ENCODE measurements at places on chromosomes 5 and 9.

- no peak for DNase-seq
These were observed 33.8 kb downstream of the RCL1 start for GRCh38 chr9:4826417-4827166.

DNA sequence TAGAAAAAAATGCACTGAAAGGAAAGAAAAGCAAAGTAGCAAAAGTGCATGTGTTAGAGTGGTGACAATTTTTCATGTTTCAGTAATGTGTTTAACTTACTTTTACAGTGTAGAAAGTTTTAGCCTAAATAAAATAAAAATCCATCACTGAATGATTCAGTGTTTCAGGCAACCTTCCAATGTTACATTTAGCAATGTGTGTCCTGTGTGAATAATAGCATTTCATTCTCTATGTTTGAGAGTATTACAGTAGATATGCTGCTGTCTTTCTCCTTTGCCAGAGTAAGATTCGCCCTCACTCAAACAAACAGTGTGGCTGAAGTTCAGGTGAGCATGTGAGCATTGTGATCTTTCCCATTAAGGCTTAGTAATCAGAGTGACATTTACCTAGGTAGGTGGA lies 171.1 kb downstream of the TARS1 start:
- DNase-seq: no peak

GRCh38 chr5:149405550-149406202 lies 26.6 kb upstream of the IL17B start:
- DNase-seq: no peak

GRCh38 chr5:154143211-154143641 lies 47.3 kb upstream of the GALNT10 start:
- DNase-seq: no peak

DNA sequence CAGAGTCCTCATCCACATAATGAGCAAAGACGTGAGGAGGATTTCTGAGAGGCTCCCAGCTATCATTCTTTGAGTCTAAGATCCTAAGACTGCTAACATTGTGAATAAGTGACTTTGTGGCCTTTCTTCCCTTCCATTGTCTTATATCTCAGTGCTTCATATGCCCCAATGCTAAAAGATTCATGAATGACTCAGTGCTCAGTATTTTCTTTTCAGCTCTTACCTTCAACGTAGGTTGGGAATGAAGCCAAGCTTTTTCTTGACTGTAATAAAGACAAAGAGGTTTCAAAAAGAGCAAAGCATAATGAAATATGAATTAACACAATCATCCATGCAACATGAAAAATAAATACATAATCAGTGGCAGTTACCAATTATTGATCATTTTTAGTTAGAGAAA lies 146.4 kb downstream of the ENTREP1 start:
- DNase-seq: no peak

DNA sequence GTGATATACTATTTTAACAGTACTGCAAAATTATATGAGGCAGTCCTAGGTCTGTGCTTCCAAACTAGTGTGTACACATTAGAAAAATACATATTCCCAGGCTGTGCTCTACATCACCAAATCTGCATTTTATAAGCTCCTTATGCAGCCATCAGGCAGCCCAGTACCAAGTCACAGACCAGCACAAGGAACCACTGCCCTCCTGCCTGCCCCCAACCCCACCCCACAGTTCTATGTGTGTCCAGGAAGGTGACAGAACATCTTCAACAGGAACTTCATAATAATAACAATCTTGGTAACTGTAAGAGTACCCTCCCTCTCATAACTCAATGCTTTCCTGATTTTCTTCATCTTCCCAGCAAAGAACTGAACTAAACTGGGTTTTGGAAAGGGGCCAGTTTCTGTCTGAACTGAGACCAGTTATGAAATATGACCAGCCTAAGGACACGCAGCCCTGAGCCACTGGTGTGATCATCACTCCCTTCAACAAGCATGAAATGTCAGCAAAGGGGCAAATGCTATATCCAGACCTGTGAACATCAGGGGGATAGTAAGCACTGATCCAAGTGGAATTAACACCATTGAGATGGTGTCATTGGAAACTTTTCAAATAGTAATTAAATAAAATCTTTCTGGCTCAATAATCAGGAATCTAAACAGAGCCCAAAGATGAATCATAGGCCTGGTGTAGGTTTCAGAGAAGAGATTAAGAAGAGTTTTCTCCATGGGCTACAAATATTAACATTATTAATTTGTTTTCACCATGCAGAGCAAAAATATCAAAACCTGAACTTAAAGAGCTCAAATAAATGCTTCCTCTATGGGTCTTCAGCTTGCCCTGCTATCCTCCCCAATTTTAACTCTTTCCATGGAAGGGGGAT lies 82.1 kb downstream of the DPYSL3 start:
- DNase-seq: no peak

DNA sequence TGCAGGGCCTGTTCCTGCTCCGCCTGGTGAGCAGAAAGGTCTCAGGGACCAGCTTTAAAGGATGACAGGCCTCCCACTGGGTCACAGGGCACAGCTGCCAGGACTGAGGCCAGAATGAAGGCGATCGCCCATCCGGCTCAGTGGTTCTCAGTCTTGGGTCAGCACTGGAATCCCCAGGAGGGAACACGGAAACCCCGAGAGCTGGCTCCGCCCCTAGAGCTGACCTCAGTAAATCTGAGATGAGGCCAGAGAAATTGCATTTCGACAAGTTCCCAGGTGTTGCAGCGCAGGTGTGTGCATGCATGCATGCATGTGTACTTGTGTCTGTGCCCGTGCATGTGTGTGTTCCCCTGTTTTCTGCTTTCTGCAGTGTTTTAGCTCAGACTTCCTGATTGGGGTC lies 47.2 kb upstream of the KCNMB1 start:
- DNase-seq: no peak

Data from NCI-H524 treated with DMSO at 0.1 percent for 48 hours (cell line).